AML-193 (cell line): ENCODE measurements at places on chromosomes 7 and 10.

DNA sequence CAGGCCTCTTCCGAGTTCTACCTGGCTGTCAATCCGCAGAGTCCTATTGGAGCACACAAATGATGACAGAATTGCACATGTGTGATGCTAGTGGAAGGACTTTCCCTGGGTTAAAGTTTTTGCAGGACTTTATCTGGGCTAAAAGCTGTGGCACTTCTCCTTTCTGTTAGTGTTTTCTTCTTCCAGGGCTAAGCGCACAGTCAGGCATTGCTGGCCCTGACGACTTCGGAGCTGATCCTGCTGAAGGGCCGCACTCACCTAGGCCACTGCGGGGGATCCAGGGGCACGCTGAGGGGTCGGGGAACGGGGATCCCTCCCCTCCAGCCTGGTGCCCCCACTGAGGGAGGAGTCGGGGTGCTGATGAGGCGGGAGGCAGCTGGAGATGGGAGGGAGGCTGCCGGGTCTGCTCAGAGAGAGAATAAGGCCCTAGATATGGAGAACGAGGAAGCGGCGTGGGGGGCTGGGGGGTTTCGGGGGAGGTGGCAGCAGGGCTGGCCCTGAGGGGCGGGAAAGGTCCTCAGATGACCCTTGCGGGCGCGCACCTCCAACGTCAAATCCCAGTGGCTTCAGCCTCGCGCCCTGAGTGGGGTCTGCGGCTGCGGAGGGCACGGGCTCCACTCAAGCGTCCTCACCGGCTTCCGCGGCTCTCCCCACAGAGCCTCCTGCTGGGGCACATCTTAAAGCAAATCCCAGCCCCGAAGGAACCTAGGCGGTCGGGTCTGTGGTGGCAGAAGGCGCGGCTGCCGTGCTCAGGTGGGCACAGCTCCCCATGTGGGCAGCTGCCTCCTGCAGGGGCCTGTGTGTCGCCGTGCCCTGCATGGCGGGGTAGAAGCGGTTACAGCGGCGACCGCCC is 30.9 kb downstream of the AGR3 start:
- peak; percentile 15 for DNase-seq

DNA sequence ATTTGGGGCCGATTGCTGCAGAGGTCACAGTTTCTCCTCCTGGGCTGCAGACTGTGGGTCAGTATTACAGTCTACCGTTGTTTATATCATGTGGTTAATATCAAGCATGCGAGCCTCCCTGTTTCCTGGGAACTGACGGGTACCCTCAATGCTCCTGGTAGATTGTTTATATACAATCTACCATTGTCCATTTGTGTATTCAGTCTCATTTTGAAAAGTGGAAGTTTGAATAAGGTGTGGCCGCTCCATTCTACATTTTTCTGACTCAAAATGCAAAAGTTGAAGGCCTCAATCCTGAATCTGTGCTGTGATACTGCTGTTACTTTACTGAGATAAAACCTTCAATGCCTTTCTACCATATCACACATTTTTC is 107.9 kb downstream of the ACTR3B start:
- DNase-seq = no peak

DNA sequence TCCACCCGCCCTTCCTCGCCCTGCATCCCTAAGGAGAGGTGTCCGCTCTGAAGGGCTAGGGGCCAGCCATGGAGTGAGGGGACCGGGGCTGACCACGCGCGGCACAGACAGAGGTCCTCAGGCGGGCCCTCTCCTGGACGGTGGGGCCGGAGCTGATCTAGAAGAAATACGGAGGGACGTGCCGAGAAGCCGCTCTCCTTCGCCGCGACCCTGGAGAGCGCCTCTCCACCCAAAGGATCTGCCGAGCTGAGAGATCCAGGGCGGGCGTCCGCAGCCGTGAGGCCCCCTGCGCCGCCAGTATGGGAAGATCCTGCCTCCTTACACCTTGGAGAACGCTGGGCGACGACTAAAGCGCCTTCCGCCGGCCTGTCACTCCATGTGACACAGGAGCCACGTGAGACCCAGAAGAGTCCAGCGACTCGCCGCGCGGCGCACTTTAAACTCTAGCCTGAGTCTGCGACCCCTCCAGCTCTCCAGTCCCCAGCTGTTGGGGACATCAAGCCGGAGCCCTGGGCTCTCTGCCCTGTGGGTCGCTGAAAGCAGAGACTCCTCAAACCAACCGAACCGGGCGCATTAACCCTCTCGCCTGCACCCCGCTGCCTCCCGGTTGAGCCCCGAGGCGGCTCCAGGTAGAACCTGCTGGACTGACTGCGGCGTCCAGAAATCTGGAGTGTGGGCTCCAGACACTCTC is 1.5 kb upstream of the SFMBT2 start:
- no peak for DNase-seq

DNA sequence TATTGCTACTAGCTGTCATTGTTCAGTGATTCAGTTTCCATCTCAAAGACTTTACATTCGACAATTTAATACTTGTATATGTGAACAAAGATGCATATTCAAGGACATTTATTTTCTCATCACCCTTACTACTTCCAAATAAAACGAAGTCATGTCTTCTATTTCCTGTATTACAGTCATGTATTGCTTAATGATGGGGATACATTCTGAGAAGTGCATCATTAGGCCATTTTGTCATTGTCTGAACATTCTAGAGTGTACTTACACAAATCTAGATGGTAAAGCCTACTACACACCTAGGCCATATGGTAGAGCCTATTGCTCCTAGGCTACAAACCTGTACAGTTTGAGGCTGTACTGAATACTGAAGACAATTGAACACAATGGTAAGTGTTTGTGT is 6.5 kb downstream of the C10orf95 start:
- peak; percentile 25 for DNase-seq

GRCh38 chr7:7869651-7870050 is 98.9 kb upstream of the GLCCI1 start:
- DNase-seq = no peak

- DNase-seq = no peak
These were observed 77.0 kb upstream of the GNA12 start for GRCh38 chr7:2920956-2921652.

GRCh38 chr10:130458509-130458908 is 322.3 kb downstream of the GLRX3 start:
- DNase-seq = no peak

DNA sequence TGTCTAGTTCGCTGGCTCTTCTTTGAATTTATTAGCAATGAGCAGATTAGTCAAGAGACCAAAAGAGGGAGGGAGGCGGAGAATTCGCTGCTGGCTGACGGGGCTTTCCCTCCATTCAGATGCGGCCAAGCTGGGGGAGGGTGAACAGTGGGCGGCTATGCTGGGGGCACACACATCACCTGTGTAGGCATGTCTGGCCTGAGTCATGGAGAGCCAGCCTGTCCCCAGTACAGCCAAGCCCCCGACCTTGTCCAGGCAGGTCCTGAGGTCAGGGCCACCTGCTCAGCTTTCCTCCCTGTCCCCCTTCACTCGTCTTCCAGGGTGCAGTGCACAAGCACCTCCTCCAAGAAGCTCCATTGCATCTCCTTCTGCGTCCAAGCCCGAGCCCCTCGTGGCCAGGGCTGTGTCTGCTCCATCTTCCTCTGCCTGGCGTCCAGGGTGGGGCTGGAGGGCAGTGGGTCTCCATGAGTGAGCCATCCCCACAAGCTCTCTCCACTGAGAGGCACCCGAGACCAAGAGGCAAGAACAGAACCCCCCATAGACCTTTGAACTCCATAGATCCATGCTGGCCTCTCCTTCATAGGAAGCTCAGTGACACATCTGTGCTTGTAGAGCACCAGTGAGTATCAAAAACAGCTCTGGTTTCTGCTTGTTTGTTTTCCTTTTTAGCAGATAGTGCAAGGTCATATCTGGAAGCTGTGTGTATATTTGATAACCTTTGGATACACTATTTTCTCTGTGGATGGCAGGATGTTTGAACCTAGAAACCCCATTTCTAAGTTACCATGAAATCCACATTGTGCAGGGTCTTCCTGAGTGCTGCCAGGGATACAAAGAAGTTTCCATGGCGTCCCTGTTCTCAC is 1.9 kb upstream of the DEPP1 start:
- DNase-seq = no peak

DNA sequence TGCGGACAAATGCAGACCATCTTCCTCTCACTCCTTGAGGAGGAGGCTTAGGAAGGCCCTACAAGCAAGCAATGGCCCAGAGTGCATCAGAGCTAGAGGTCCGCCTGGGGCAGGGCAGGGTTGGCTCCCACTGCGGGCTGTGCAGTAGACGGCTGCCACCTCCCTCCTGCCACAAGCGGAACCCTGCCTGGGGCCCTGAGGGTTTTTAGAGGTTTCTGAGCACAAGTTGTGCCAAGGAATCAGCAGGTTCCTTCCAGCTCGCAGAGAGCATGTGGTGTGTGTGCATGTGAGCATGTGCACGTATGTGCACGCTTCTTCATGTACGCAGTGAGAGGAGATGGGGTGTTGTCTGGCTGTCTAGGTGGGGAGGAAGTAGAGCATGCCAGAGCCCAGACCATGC is 25.9 kb upstream of the SMARCD3 start:
- DNase-seq = no peak

- peak; percentile 83 for DNase-seq
These were observed 221.3 kb downstream of the ARHGAP12 start for GRCh38 chr10:31707093-31708039.

- no peak for DNase-seq
These were observed 19.1 kb downstream of the BTRC start for GRCh38 chr10:101373063-101373462.

DNA sequence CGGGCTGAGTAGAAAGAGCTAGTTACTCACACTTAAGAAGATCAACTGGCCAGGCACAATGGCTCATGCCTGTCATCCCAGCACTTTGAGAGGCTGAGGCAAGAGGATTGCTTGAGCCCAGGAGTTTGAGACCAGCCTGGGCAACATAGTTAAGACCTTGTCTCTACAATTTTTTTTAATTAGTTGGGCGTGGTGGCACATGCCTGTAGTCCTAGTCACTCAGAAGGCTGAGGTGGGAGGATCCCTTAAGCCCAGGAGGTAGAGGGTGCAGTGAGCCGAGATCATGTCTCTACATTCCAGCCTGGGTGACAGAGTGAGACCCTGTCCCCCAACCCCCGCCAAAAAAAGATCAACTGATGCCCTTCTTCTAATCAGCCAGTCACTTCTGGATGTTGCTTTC is 74.6 kb upstream of the ATP6V0A4 start:
- no peak for DNase-seq

DNA sequence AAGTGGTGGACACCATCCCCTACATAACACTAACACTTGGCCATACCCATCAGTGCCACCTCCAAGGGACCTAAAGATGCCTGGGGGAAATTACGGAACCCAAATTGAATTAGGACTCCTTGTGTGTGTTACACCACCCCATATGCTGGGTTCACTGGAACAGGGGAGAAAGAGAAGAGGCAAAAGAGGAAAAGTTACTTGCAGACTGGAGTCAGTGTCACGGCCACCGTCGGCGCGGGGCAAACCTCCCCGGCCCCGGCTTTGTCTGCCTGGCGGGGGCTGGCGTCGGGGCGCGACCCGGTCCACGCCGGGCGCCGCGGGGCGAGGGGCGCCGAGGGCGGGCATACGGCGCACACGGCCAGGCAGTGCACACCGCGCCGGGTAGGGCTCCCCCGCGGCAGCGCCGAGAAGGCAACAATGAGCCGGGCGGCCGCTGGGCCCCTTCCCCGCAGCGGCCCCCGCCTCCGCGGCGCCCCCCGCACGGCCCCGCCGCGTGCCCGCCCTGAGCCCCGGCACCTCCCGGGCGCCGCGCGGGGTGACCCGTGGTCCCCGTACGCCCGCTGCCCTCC is 171.1 kb downstream of the FAM107B start:
- peak; percentile 53 for DNase-seq

DNA sequence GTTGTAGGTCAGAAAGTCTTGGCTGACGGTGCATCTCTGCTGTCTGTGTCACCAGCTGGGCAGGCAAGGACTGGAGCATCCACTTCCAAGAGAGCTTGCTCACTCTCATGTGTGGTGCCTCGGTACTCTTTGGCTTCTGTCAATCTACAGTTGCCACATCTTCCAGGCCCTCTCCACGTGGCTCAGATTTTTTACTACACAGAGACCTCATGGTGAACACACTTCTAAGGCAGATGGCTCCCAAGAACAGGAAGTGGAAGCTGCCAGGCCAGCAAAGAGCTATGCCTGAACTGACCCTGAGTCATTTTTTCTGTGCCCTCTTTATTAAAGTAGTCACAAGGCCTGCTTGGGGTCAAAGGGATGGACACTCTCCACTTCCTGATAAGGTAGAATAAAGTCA is 351.5 kb upstream of the AUTS2 start:
- no peak for DNase-seq

- DNase-seq = no peak
These were observed 80.1 kb downstream of the GRID1 start for GRCh38 chr10:86286236-86287109.

- no peak for DNase-seq
These were observed 4.8 kb downstream of the FAM241B start for GRCh38 chr10:69634759-69635425.

GRCh38 chr7:25386311-25386744 is 158.0 kb upstream of the NPVF start:
- no peak for DNase-seq

DNA sequence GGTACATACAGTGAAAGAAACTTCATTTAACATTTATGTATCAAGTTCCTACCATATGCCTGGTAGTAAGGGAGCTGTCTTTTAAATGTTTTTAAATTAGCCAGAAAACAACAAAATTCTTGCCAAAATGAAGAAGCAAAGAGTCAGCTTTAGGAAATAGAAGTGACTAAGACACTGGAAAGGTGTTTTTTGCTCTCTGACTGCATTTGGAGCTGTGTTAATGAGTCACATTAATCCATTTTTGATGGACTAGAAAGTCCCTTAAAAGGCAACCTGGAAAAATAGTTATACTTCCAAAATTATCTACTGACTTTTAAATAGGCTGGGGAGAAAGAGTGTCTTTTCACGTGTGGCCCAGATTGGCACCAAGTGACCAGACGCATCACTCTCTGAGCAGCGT is 3.9 kb upstream of the COL17A1 start:
- no peak for DNase-seq

- DNase-seq = no peak
These were observed 4.1 kb upstream of the LIPN start for GRCh38 chr10:88755753-88756152.

DNA sequence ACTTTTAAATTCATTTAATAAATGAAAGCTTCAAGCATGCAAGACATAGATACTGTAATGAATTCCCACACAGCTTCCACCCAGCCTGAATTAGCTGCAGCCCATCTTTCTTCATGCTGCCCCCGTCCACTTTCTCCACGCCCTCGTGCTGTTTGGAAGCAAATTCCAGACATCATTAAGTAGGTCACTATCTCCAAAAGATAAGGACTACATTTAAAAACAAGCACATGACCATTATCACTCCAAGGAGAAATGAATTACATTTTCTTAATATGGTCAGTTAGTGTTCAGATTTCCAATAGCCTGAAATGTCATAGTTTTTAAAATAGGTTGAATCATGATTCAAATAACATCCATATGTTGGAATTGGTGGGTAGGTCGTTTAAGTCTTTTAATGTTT is 24.3 kb downstream of the LMTK2 start:
- DNase-seq = no peak

DNA sequence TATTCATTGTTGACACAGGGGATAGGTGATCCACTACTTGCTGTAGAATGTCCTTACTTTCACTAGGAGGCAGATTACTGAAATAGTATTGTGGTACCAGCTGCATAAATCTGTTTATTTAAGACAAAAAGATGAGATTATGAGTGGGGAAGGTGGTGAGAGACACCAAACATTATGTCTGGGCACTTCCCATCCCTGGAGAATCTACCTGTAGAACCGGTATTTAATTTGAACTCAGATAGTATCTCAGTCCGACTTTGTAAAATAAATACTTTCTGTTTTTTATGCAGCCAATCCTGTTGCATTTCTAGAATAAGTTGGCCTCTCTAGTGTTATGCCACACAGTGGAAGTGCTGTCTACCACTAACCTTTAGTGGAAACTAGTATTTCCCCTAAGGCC is 13.4 kb downstream of the BCCIP start:
- no peak for DNase-seq
